DND-41 (cell line): ENCODE measurements at places on chromosomes 4 and X.

DNA sequence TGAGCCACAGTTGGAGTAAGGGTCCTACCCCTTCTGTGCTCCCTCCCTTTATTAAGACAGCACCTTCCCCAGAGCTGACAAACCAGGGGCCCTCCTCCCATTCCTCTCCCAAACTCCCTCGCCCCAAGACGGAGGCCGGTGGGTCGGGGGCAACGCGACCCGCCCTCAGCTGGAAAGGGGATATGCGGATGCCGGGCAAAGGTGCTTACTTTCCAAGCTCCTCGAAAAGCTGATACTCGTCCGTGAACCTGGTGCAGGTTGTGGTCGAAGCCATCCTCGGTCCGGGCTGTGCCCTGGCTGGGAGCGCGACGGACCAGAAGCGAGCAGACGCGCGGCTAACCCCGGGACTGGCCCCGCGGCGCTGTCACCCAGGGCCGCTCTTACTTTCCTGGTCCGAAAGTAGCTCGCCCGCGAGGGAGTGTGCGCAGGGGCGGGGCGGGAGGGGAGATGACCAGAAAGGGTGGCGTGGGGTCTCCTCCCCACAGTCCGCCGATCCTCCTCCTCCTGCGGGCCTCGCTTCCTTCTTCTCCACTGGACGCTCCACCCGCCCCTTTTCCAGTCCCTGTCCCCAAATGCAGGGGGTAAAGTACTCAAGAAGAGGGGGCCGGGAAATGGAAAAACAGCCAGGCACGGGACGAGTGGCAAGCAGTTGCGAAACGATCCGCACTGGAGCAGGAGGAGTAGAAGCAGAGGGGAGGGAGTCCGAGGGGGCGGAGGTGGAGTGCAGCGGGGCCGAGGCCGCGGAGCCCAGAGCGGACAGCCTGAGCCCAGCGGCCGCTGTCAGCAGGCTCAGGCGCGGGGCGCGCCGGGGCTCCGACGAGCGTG is 531 bp downstream of the CAMK2D start:
- DNase-seq = peak; percentile 47

DNA sequence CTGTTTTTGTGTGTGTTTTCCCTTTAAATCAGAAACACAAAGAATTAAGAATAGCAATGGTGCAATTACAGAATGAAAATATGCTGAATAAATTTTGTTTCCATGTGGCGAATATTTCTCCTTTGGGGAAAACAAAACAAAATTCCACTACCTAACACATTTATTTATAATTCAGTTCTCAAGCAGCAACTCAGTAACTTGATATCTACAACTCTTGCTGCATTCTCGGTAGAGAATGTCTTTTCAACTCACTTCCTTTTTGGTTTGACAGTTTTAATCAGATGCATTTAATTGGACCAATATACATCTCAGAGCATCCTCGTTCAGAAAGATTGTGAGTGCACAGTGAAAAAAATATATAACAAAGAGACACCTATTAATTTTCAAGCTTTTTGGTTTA is 30.8 kb downstream of the ZNF827 start:
- no peak for DNase-seq

DNA sequence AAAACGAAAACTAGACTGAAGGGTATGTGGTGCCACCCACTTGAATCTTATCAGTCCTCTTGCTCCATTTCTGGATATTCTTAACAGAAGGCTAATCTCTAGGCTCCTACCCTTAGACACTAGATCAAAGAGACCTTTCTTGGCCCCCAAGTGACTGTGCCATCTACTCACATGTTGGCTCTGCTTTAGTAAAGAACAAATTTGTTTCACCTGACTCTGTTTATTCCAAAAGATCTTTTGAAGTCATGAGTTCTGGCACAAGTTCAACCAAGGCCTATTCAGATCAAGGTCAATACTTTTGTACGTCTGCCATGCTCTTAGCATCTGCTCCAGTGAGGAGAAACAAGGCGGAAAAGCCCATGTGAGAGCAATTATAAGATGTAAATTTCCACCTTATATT is 37.3 kb downstream of the MAGEB17 start:
- no peak for DNase-seq

- no peak for DNase-seq
Observed at GRCh38 chr4:8544282-8544681, 35.9 kb upstream of the GPR78 start.

DNA sequence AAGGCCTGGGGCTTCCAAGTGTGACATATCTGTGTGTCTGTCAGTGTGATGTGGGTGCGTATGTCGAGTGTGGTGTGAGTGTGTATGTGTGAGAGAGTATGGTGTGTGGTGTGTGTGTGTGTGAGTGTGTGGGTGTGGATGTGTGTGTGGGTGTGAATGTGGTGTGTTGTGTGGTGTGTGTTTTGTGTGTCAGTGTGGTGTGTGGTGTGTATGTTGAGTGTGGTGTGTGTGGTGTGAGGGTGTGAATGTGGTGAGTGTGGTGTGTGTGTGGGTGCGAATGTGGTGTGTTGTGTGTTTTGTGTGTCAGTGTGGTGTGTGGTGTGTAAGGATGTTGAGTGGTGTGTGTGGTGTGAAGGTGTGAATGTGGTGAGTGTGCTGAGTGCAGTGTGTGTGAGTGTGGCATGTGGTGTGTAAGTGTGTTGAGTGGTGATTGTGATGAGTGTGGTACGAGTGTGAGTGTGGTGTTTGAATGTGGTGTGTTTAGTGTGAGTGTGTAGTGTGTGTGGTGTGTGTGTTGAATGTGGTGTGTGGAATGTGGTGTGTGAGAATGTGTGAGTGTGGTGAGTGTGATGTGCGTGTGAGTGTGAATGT is 61.6 kb upstream of the SORCS2 start:
- no peak for DNase-seq

- no peak for DNase-seq
Observed at GRCh38 chr4:27913738-27914137, 1053.1 kb downstream of the STIM2 start.

GRCh38 chrX:3178329-3178728 is 137.1 kb downstream of the ARSF start:
- DNase-seq = no peak

DNA sequence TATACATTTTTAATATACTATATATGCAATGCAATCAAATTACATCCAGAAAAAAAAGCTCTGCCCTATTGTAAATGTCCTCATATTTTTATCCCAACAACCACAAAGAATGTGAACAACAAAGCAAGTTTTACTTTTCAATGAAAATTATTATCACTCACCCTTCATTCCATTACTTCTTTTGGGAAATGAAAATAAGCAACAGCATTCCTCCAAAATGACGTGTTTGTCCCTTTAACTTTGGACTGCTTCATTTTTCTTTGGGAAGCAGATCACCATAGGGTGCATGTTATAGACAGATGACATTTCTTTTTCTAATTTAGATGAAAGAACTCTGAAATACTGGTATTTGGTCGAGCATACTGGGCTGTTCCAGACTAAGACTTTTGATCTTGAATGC is 667.1 kb upstream of the BOD1L1 start:
- DNase-seq = no peak

DNA sequence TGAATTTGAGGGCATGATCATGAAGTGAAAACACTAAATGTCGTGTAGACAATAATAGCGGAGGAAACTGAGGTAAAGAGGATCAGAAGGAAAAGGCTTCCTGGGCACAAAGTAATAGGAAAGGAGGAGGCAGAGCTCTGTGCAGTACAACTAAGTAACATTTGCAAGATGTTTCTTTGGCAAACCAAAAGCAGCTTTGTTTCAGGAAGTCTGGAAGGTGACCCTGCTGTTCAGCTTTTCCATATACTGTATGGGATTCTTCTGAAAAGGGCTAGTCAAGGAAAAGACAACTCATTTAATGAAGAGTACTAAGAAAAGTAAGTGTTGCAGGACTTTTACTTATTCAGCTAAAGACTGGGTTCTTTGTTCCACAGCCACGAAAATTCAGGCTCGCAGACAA is 463.1 kb downstream of the PCDH7 start:
- DNase-seq = no peak

DNA sequence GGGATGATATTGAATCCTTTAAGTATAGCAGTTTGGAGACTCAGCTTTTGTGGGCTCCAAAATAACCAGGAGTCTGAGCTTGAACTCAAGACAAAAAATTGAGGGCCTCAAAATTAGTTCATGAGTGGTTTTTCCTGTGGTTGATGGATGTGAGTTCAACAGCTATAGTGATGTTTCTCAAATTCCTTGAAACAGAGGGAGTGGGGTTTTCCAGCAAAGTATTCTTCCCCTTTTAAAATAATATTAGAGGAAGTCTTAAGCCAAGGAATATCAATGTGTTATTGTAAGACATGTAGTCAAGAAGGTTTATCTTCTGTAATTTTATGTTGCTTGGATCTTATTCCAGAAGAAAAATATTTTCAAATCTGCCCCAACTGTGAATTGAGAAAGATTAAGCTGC is 10.6 kb downstream of the OTC start:
- no peak for DNase-seq

DNA sequence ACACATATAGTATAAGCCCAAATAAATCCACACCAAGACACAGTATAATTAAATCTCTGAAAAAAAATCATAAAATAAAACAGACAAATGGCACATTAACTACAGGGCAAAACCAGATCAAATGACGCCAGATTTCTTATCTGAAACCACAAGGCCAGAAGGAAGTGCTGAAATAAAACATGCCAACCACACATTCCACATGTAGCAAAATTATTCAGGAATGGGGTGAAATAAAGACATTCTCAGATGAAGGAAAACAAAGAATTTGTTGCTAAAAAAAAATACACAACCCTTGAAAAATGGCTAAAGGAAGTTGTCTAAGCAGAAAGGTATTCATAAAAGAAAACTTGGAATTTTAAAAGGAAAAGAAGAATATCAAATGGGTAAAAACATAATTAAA is 4.5 kb upstream of the DCAF12L1 start:
- no peak for DNase-seq

- peak; percentile 12 for DNase-seq
Observed at GRCh38 chrX:103464072-103464773, 55.1 kb downstream of the RAB40A start.

DNA sequence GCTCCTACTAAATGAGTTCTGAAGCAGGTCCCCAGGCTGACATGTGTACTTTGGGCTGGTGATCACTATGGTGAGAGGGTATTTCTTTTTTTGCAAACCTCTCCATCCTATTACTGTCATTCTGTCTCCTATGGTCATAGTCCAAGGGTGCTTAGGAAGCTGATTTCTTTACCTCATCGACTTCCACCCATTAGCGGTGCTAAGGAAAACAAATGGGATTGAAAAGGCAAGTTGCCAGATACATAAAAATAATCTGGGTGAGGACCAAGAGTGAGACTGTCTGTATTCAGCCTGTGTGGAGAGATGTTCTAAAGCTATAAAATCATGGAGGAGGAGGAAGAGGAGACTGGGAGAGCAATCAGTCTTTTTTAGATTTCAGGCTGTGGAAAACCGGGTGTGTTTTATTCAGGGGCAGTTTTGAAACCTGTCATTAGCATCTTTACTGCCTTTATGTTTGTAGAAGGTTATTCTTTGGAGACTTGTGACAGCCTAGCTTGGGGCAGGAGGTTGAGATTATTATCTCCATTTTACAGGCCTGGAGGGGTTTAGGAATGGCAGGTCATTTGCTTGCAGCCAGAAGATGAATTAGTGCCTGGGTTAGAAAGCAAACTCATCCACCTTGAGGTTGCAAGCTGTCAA is 1.9 kb downstream of the TMEM164 start:
- no peak for DNase-seq

- no peak for DNase-seq
Observed at GRCh38 chr4:53313510-53313909, 52.4 kb downstream of the SCFD2 start.

DNA sequence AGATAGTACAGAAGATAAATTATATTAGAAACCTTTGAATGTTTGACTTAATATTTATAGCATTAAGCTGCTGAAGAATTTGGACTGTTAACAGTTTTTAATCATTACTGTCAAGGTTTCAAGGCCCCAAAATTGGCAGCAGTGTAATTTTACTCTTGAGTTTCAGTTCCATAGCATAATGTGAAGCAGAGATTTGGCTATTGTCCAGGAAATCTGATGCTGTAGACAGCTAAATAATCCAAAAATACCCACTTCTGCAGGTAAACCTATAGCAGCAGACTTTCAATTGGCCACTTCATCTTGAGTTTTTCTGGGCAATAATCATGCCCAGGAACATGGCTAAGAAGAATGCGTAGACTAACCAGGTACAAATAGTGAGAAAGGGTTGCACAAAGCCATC is 85.0 kb downstream of the RCHY1 start:
- no peak for DNase-seq

GRCh38 chr4:189445613-189446012 is 495.1 kb upstream of the FRG1 start:
- DNase-seq = no peak

DNA sequence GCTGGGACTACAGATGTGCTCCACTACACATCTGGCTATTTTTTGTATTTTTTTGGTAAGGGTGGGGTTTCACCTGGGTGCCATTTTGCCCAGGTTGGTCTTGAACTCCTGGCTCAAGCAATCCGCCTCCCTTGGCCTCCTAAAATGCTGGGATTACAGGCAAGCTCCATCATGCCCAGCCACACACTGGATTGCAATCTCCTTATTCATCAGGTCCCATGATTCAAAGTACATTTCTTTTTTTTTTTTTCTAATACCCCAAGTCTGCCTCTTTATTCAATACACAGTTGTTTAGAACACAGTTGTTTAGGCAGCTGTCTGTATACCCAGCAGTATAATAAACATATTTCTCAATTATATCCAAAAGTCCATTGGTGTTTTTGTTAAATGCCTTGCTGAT is 130.3 kb upstream of the ARSJ start:
- DNase-seq = no peak

GRCh38 chr4:42904986-42905385 is 12.5 kb downstream of the GRXCR1 start:
- no peak for DNase-seq

- DNase-seq = no peak
Observed at GRCh38 chr4:173991316-173991715, 292.2 kb downstream of the FBXO8 start.

- no peak for DNase-seq
Observed at GRCh38 chr4:188428935-188429334, 289.7 kb downstream of the TRIML1 start.

DNA sequence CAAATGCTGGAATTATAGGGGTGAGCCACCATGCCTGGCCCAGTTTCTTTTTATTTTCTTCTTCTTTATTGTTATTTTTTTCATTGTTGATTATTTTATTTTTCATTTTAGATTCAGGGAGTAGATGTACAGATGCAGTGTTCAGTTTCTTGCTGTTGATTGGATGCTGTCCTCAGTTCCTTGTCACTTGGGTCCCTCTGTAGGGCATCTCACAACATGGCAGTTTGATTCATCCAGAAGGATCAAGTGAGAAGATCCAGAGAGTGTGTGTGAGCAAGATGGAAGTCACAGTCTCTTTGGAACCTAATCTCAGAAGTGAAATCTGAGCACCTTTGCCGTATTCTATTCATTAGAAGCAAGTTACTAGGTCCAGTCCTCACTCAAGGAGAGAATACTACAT is 20.9 kb downstream of the HMGB3 start:
- DNase-seq = no peak
